Dorsolateral prefrontal cortex (tissue), 122 donors: ENCODE measurements at places on chromosomes 13 and 19.

DNA sequence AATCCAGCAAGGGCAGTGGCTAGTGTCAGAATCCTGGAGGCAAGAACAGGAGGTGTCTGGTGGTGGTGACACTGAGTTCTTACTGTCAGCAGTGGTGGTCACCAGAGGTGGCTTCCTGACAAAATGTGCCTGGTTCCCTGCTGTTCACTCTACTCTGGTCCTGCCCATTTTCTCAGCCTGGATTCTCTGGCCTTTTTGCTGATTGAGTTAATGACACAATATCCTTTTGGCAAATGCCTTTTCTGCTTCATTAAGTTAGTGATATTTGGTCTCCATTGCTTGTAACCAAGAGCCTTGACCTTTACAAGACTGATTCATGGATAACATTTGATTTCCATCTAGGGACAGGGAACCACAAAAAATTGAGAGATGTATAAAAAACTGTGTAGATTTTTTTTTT, 51.1 kb downstream of the RFC3 start:
- DNase-seq = no peak

DNA sequence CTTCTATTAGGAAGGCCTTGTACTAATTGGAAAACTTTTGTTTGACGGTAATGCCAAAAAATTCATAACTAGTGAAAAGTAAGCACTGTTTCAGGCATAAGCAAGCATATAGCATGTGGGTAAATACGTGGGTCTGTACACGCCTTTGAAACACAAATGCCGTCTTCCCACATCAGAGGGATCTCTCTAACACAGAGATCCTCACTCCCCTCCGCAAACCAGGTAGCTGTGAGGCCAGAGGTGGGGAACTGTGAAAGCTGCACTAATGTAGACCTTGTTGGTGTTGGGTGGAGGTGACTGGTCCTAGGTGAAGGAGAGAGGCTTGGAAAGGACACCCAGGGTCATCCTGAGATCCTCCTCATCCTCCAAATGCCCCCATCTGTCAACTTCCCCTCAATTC, 16.0 kb upstream of the POU2F2 start:
- DNase-seq = no peak

- DNase-seq = no peak
Observed at GRCh38 chr13:27250833-27251165, 559 bp upstream of the RPL21 start.

DNA sequence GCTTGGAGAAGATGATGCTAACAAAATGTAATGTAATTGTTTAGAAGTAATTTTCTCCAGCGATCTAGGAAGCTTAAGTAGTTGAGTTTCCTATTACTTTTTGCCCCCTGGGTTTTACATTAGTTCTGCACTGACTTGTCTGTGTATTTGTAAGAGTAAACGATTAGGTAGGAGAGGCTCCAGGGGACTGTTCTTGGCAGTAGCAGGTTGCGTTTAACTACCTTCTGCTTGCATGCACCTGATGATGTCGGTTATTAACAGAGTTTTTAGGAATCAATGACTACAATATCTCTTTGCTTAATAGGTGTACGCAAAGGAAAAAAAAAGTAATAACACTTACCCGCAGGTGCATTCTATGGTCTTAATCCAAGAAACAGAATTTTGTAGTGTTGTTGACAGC, 18.3 kb upstream of the UGGT2 start:
- DNase-seq = no peak

- no peak for DNase-seq
Observed at GRCh38 chr13:24659239-24659638, 21.0 kb upstream of the ATP12A start.

DNA sequence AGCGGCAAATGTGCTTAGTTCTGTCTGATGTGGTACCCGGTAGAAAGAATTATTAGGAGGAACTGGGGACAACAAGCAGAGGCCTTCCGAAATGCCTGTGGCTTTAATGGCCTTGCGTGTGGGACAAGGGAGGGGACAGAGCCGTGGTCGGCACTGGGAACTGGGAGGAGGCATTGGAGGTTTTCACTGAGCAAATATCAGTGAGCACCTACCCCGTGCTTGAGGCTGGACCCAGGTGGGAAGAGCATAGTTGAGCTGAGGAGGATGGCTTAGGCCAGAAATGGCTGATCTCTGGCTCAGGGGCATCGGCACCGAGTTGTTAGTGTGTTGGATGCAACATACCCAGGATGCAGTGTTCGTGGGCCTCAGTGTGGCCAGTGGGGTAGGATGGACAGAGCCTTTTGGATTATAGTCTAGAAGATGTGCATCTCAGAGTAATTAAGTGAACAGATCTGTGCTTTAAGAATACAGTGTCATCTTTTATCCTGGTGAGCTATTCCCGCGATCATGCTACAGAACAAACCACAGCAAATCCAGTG, 201.3 kb downstream of the TEX29 start:
- DNase-seq = no peak

DNA sequence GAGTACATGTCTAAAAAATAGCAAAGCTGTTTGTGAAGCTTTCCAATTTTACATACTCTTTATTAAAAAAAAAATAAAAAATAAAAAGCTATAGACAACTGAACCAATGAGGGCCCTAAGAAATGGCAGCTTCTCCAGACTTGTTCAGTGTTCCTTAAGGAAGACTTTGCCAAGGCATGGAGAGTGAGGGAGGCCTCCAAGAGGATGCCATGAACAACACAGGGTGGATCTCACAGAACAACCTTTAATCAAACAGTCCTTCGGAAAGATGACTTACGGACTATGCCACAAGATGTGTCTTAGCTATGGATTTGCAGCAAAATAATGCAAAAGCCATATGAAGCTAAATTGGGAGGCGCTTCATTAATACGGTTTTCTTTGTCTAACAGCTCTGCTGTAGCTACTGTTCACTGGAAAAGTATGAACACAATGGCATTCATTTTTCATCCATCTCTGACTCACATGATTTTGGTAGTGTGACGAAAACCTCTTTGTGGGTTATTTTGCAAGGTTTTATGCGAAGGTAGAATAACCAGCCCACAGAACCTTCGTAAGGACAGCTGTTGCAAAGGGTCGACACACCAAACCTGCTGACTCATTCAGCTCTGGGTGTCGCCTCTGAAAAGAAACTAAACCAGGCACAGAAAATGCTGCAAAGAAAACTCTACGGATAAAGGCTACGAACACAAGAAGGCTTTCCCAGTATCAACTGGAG, 27.7 kb downstream of the EFNB2 start:
- DNase-seq = no peak

DNA sequence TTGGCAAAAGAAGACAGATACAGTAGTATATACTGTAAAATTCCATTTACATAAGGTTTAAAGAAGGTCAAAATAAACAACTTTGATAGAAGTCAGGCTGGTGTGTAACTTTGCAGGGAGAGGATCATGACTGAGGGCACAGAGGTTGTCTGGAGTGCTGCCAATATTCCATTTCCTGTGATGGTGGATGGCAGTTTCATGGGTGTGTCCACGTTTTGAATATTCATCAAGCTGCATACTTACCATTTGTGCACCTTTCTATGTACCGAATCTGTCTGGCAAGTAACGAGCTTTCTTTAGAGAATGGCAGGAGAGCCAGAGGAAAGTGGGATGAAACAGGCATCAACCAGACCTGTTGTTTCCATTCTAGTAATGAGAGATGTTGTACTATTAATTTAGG, 420.5 kb upstream of the HTR2A start:
- DNase-seq = no peak

- DNase-seq = no peak
Observed at GRCh38 chr19:42154471-42155323, 22.5 kb upstream of the POU2F2 start.

GRCh38 chr13:52780611-52781010, 41.0 kb upstream of the CNMD start:
- DNase-seq = no peak

DNA sequence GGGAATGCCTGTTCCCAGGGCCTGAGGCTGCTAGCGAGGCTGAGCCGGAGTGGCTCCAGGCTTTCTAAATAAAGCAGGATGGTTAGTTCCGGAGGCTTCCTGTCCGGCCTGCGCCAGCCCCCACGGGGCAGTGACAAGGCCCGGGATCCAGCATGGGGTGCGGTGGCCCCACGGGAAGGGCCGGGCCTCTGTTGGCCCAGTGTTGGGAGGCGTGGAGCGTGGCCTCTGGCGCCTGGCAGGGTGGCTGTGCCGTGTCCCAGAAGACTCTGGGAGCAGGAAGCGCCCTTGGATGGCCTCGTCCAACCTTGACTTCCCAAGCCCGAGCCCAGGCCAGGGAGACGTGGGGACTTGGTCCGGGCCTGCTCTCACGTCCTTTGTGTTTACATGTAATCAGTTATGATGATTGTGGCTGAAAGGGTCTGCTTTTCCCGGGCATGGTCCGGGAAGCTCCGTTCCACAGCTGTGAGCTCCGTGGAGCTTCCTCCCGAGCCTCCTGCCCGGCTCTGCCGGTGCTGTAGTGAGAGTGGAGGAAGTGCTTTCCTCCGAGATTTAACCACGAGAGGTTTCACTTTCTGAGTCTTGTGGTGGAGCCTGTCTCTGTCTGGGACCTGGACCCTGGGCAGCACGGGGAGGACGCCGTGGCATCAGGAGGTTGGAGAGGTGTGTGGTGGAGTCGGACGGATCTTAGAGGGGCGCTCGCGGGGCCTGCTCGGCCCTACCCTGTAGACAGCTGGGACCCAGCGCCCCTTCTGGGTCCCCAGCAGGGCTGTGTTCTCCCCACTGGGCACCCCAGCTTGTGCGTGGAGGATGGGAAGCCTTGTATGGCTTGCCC, 4.6 kb downstream of the GNA11 start:
- DNase-seq = no peak

GRCh38 chr19:29665826-29666577, 741 bp downstream of the PLEKHF1 start:
- no peak for DNase-seq

GRCh38 chr13:102779436-102780159, 6.0 kb upstream of the TEX30 start:
- DNase-seq = no peak

DNA sequence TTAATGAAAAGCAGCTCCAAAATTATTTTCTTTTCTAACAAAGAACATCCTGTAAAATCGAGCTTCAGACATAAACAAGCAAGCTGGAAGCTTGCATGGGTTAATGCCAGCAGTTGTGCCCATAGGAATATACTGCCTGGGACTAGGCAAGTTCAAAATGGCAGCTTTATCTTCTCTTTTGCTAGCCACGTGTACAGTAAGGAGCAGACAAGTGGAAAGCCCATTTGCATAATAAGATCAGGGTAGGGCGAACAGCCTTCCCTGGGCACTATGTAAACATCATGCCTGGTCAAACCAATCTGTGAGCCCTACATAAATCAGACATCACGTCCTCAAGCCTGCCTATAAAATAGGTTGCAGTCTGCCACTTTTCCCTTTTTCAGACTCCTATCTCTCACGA, 489.7 kb downstream of the RFC3 start:
- no peak for DNase-seq

GRCh38 chr13:74695021-74695800, 561.0 kb upstream of the KLF12 start:
- DNase-seq = no peak

GRCh38 chr13:93248627-93249047, 22.0 kb downstream of the GPC6 start:
- DNase-seq = no peak

DNA sequence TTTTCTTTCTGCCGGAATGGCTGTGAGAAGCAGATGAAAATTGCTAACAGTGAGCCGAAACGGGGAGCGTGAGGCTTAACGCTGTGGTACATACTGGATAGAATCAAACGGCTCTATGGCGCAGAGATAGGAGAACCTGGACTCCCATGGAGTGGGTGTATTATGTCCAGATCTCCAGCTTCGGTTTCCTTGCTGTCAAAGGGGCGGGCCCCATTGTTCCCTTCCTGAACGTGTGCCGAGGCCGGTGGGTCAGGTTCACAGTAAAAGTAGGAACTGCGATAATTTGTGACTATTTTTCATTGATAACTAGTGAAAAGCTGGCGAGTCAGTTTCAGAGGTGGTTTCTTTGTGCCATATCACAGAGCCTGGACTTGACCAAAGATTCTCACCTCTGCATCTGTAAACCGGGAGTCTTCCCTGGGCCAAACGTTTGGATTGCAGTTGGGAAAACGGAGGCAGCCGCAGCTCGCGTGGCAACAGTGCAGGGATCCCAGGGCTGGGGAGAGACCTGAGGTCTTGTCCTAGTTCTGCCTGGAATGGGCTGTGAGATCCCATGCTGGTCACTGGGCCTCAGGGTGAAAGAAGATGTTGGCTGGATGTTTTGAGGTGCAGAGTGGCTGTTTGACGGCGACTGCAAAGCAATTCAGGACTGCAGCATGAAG, 752 bp downstream of the RPL18A start:
- DNase-seq = no peak

DNA sequence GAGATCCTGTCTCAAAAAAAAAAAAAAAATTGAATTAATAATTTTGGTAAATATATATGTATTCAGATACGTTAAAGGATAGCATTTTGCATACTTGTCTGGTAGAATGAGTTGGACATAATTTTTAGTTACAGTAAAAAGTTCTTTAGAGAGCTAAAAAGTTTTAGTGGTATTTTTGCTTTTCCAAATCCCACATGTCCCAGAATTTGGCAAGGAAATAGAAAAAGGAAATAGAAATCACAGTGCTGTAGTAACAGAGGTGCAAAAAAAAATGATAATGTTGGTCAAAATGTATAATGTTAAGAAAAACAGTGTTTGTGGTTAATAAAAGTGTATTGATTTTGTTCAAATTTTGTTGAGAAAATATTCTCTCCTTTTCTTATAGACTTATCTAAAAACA, 96.8 kb downstream of the LRCH1 start:
- DNase-seq = no peak

- no peak for DNase-seq
Observed at GRCh38 chr19:1864480-1865171, 1.2 kb upstream of the KLF16 start.

DNA sequence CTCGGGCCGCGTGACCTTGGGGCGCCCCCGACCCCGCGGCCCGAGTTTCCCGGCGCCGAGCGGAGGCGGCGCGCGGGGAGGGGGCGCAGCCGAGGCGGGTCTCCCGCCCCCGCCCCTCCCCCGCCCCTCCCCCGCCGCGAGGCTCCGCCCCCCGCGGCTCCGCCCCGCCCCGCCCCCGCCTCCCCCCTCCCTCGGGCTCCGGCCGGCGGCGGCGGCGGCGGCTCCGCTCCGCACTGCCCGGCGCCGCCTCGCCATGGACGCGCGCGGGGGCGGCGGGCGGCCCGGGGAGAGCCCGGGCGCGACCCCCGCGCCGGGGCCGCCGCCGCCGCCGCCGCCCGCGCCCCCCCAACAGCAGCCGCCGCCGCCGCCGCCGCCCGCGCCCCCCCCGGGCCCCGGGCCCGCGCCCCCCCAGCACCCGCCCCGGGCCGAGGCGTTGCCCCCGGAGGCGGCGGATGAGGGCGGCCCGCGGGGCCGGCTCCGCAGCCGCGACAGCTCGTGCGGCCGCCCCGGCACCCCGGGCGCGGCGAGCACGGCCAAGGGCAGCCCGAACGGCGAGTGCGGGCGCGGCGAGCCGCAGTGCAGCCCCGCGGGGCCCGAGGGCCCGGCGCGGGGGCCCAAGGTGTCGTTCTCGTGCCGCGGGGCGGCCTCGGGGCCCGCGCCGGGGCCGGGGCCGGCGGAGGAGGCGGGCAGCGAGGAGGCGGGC, at the start of gene HCN2:
TSS of gene HCN2 (plus strand) at position 189 of the 703 bp plus-strand sequence. CDS start at position 254, 65 bp downstream.
- no peak for DNase-seq
